Hepatocyte (in vitro differentiated cells): ENCODE measurements at places on chromosomes 16 and 17. TPM values are rescaled to one million over a fixed set of nuclear protein-coding genes. Genes with fewer than 3 reads are reported as not detected.
A peak's percentile ranks its signal among the peaks of the same experiment; 100 is the strongest.

DNA sequence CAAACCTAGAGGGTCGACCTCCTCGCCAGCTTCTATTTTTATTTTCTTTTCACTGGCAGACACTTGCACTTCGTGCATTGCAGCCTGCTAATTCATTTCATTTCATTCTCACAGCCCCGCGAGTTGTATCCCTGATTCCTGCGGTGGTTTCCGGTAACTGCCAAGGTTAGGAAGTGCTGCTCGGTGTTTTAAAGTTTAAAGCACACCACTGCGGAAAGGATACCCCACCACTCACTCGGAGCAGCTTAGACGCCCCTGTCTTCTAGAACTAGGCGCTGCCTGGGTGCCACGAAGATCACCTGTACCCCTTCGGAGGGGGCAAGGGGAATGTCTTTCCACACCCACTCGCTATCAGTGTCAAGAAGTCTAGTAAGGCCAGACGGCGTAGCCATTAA is 509 bp downstream of the CNEP1R1 start:
- peak; percentile 38 for DNase-seq

DNA sequence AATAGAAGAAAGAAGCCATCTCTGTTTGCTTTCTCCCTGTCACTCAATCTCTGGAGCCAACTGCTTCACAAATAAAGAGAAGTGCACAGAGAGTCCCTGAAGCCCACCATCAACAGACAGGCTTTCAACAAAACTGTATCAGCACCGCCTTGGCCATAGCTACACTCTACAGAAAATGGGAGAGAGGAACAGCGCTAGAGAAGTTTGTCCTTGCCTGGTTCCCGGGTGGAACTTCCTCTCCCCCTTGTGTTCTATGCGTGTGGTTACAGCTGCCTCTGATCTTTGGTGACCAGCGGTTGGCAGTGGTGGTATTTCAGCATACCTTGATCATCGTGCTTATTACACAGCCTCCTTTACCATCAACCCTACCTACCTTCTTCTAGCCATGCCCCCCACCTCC is 91.4 kb upstream of the CCL2 start:
- peak; percentile 33 for DNase-seq

- no peak for DNase-seq
Observed at GRCh38 chr17:66541461-66542128, 239.2 kb downstream of the PRKCA start.

GRCh38 chr16:84080378-84080777 is 36.4 kb downstream of the MBTPS1 start:
- DNase-seq: no peak

DNA sequence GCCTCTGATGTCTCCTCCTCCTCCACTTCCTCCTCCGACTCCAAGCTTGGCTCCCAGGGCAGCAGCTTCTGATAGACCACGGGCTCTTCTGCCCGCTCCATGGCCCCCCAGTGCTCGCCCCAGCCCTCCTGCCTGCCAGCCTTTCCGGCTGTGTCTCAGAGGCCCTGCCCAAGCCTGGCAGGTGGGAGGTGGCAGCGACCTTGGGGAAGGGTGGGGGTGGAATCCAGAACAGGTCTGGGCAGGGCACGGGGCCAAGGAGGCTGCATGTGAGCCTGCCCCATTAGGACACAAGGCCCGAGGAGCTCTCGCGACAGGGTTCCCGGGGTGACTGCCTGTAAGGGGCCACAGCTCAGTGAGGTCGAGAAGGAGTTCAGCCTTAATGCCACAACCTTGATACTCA is at the start of gene GGT6:
GGT6 (minus strand) TSS at position 157 of the 400 bp plus-strand sequence; CDS start at position 101, 56 bp downstream.
- no peak for DNase-seq

DNA sequence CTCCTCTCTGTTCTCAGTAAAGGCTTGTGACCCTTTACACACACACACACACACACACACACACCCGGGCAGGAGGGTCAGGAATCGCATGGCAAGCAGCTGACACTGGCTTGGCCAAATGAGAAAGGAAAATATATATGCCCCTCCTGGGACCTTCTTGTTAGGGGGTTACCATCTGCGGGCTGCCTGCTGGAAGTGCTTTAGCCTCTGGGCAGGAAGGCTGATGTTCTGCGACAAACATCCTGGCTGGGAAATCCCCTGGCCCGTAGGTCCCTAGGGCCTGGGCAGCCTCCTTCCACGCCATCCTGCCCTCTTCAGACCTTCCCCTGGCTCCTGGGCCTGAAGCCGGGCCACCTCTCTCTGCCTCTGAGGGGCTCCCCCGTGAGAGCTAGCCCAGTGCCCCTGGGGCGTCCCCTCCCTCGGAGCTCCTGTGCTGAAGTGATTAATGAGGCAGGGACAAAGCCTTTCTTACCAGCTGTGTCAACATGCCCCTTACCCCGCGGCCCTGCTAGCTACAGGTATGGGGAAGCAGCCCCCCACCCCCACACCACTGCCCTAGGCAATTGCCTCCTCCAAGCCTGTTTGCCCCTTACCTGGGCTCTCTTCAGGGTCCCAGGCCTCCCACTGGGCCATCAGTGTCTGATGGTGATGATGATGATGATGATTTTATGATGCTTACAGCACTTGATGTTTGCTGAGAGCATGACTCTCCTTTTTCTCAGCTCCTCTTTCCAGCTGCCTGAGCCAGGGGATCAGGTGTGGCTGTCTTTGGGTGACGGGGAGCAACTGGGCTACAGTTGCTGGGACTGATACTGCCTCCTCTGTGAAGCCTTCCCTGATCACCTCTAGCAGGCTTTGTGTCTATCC is 32.8 kb upstream of the ETV4 start:
- peak; percentile 67 for DNase-seq

- peak; percentile 60 for DNase-seq
Observed at GRCh38 chr17:75776386-75777295, 8.0 kb upstream of the UNK start.

DNA sequence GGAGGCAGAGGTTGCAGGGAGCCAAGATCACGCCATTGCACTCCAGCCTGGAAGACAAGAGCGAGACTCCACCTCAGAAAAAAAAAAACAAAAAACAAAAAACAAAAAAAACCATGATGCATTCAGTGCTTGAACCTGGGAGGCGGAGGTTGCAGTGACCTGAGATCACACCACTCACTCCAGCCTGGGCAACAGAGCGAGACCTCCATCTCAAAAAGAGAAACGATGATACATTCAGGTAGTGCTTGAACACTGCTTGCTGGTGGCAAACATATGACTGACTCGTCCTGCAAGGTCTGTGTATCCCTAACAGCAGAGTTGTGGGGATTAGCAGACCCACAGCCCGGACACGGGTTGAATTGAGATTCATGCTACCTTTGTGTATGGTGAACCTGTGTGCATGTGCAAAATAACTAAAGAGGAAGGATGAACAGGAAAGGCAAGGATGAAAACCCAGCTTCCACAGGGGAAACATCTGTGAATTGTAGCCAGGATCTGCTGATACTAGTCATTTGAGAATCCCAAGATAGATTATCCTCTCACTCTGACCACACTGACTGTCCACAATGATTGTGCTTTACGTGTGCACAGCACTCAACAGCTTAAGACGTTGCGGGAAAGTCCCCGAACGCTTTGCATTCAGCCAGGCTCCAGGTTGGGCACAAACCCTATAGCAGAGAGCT is 52.4 kb upstream of the MRPS23 start:
- DNase-seq: no peak

- DNase-seq: no peak
Observed at GRCh38 chr16:86107215-86107825, 208.4 kb downstream of the IRF8 start.

GRCh38 chr17:27569884-27570577 is 61.0 kb upstream of the LGALS9 start:
- DNase-seq: no peak

- DNase-seq: no peak
Observed at GRCh38 chr16:55078153-55078552, 147.5 kb downstream of the IRX5 start.

GRCh38 chr16:56199164-56199563 is 7.9 kb downstream of the GNAO1 start:
- DNase-seq: no peak

- DNase-seq: no peak
Observed at GRCh38 chr17:57459286-57459915, 203.1 kb downstream of the MSI2 start.

DNA sequence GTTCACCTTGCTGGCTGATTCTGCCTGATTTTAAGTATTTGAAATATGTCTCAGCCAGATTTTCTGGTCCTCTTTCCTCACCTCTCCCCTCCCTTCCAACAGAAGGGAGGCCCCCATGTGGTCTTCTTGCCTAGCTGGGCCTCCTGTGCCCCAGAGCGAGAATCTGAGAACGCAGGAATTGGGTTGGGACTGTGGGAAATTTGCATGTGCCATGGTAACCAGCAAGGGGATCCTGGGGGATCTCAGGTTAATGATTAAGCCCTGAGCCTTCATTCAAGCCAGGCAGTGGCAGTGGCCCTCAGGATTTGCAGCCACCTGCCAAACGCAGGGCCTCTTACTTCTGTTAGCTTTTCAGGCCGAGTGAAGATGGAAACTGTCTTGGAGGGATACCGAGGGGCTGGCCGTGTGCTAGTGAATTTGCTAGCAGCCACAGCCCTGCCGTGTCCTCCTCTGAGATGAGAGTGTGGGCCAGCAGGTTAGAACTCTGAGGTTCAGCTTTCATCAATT is 40.2 kb downstream of the KSR1 start:
- DNase-seq: peak; percentile 79

- no peak for DNase-seq
Observed at GRCh38 chr17:79126139-79126538, 51.5 kb downstream of the ENGASE start.

RHBDF2 gene
- 4.9 and 5.5 TPM in 2 replicates for total RNA-seq

VEZF1 gene
- 56.0 and 57.3 TPM in 2 replicates for total RNA-seq

AGRP gene
- total RNA-seq: 1.9 TPM in 1 of 2 replicates, not detected in the other

SEZ6L2 gene
- 18.0 and 36.1 TPM in 2 replicates for total RNA-seq

SOX9 gene
- 31.8 and 36.9 TPM in 2 replicates for total RNA-seq

SP2 gene
- total RNA-seq: 1.5 and 3.3 TPM in 2 replicates

KRTAP2-1 gene
- not detected in 2 replicates for total RNA-seq

PPY gene
- total RNA-seq: not detected in 2 replicates
